ENCODE measurements at places on chromosomes 5 and 9.

DNA sequence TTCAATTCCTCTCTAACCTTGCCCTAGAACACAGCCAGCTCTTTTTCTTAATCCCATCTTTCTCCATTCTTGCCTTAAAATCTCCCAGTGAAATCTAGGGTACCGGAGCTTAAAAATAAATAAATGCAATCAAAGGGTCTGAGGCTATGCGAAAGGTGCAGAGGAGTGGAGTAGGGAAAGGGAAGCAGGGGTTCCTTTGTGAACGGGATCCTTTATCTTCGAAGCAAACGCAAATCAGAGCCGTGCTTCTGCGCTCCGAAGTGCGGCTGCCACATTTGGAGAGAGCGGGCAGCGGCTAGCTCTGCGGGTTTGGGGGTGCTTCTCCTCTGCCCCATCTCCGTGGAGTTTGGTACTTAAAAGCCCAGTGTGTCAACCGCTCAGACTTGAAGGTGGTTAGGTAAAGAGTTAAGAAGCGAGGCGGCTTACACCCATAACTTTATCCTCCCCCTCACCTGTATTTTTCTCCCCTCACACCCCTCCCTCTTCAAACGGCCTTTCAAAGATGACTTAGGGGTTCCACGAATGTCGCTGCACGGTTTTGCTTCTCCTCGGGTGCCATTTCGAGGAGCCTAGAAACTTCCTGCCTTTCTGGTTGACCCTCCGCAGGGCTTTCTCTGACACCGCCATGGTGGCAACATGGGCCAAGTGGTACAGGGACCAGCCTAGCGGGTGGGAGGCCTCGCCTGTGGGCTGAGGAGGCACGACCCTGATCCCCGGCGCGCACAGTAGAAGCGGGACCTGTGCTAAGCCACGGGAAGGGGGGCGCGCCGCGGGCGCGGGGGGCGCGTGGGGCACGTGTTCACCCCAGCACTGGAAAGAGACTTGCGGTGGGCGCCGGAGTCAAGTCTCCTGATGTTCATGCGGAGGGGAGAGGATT is 31.7 kb upstream of the NFIB start:
- no peak for DNase-seq

DNA sequence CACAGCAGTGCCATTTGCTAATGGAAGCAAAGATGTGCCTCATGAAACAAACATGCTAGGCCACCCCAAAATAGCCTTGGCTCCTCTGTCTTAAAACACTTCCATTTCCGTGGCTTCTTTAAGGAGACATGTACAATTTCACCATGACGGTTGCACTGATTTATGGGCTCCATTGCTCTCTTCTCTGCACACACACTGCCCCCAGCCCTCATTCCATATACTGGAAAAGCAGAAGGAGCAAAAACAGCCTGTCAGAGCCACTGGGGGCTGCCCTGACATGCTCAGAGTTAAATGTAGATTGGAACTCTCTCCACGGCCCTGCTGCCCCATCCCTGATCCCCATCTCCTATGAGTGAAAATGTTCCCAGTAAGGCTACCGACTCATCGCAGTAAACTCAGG is 114.8 kb downstream of the ROR2 start:
- no peak for DNase-seq

GRCh38 chr9:128470560-128470959 is 14.8 kb downstream of the ODF2 start:
- DNase-seq = peak; percentile 7

- no peak for DNase-seq
Observed at GRCh38 chr5:147045290-147045689, 166.7 kb upstream of the PPP2R2B start.

DNA sequence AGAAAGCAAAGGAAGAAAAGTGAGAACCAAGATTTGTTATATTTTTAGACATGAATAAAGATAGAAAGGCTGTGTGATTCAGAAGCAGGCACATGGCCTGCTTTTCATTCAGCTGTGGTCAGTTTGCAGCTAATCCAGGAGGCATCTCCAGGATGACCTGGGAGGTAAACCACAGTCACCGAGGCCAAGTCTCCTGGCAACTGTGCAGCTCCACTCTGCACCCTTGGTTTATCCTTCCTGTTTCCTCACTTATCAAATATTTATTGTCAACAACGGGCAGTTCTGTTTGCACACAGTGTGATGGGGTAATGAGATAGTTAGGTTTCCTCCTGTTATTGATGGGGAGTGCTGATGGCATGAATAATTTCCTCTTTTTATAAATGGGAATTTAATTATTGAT is 243.0 kb downstream of the PSAT1 start:
- DNase-seq = no peak

DNA sequence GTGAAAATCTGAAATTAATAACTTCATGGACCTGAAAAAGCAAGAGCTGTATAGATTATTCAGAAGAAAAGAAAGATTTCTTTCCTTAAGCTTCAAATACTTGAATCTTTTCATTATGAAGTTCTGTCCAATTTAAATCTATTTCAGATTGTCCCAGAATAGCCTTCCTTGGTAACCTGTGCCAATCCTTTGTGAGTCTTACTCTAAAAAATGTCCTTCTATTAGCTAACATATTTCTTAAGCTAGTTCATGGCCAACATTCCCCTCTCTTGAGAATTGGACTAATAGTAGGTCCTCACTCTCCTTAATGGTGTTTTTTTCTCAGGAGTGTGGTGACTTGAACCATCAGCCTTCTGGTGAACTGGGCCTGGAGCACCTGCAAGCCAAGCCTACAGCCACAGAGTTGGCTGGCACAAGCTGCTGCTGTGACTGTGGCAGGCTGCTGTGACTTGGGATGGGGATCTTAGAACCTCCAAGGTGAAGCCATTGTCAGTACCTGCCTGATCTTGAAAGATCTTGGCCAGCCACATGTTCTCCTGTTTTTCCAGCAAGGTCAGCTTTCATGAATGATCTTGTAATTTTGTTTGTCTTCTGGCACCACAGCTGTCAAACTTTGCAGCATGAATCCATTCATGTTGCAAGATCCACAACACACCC is 262.6 kb upstream of the MAP3K1 start:
- no peak for DNase-seq

GRCh38 chr9:94270009-94270408 is 10.9 kb downstream of the ZNF169 start:
- DNase-seq = no peak

DNA sequence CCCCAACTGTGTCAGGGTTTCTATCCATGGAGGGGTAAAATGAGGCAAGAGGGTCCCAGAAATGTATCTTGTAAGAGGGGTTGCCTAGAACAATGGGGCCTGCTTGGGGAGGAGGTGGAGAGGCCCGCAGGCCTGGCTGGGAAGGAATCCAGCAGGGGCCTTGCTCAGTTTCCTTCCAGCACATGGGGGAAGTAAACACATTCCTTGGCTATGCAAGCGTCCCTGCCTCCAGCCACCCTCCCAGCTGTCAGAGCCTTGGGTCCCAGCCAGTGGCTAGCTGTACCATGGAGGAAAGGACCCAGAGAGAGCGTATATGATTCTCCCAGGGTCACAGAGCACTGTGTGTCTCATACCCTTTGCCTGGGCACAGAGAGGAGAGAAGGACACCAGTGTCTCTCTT is 71.1 kb upstream of the IL17B start:
- DNase-seq = no peak

GRCh38 chr9:135849181-135849580 is 58.2 kb downstream of the CAMSAP1 start:
- DNase-seq = no peak

GRCh38 chr5:142492781-142493281 is 168.0 kb upstream of the SPRY4 start:
- no peak for DNase-seq

DNA sequence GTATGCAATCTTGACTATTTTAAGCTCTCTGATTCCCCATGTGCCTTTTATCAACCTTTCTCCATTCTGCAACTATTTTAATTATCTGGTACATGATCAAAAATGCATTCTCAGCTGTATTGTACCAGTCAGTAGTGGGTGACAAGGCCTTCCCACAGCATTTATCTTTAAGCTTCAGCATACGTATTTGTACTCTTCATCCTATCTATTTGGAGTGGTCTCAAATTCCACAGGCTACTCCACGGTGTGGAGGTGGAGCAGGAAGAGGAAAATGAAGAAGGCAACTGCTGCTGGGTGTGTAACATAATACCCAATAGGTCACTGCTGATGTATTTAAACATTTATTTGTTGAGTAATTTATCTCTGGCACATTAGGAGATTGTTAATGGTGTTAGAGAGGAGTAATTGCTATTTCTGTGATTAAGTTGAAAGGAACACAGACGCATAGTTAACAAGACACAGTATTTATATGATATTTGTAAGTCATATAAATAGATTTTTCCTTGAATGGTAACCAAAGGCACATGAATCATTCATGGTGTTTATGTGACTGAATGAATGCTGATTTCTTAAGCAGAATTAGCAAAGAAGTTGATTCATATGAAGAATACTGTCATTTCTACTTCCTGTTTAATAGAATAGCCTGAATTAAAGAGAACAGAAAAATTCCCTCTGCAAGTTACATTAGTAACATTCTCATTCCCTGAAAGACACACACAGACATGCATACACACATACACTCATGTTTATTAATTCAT is 153.8 kb upstream of the NR3C1 start:
- DNase-seq = peak; percentile 10

DNA sequence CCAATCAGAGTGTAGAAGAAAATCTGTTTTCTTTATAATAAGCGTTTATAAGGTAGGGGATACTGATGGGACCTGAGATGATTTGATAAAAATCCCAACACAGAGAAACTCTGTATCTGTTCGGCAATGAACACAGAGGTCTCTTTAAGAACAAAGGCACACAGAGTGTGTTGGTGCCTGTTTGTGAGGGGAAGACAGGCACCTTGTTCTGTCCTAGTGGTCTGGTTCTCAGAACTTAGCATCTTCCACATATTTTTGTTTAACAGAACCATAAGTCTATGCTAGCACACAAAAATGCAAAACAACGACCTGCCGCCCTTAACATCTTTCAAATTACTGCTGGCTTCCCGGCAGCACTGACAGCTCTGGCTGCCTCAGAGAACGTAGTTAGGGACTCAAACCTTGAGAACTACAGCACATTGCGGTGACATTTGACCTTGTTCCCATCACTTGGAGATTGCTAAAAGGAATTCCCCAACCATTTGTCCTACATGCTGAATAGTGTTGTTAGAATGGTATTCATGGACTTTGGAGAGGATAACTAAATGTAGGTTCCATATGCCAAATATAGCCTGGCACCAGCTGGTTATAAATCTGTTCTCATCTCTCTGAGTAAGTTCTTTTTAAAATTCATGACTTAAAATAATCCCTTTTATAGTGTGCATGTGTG is 871.7 kb upstream of the TYRP1 start:
- no peak for DNase-seq

- DNase-seq = no peak
Observed at GRCh38 chr5:52466113-52466512, 321.6 kb upstream of the ITGA1 start.

GRCh38 chr5:7426284-7426683 is 30.3 kb downstream of the ADCY2 start:
- DNase-seq = no peak

DNA sequence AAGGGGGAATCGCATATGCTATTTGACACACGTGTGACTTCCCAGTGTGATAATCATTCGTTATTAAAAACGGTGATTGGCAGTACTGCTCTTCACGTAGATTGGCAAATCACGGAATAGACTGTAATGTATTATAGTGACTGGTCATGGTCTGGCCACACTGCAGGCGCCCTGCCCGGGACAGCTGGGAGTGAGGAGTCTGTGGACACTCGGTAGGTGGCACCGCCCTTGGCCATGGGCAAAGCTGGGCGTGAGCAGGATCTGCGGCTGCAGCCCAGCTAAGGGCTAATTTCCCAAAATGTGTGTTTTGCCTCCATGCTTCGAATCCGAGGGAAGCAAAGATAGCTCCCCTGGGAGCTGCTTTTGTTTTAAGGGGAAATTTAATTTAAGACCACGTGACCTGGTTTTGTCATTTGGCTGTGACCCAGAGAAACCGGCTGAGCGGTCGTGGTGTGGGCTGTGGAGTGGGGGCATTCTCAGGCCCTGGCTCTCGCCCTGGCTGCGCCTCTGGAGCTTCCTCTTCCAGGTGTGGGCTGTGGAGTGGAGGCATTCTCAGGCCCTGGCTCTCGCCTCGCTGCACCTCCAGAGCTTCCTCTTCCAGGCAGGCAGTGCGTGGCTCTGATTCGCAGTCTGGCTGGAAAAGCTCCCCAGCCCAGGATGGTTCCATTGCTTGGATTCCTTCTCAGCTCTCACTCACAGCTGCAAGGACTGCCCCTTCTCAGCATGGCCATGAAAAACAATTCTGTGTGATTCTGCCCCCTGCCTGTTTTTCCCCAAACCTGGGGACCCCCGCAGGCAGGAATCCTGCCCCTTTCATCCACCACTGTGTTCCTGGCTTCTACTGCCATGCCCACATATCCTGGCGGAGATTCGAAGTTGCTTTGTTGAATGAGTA is 131.1 kb downstream of the OLFM1 start:
- no peak for DNase-seq

GRCh38 chr5:147439254-147439653 is 70.6 kb downstream of the DPYSL3 start:
- no peak for DNase-seq

GRCh38 chr9:136725612-136726011 is 13.2 kb downstream of the DIPK1B start:
- DNase-seq = no peak

DNA sequence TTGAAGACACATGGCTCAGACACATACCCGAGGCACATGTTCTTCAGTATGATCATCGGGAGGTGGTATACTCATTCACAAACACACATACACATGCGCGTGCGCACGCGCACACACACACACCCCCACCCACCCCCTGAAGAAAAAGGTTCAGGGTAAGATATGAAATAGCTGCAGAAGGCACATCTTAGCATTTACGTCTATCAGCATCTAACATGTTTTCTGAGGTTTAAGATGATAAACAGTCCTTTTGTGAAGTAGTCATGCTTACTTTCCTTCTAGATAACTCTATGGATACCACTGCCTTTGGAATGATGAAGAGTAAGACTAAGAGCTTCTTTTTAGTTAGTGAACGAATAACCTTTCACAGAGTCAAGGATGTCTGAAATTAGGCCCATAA is 105.1 kb upstream of the GNA14 start:
- DNase-seq = no peak

DNA sequence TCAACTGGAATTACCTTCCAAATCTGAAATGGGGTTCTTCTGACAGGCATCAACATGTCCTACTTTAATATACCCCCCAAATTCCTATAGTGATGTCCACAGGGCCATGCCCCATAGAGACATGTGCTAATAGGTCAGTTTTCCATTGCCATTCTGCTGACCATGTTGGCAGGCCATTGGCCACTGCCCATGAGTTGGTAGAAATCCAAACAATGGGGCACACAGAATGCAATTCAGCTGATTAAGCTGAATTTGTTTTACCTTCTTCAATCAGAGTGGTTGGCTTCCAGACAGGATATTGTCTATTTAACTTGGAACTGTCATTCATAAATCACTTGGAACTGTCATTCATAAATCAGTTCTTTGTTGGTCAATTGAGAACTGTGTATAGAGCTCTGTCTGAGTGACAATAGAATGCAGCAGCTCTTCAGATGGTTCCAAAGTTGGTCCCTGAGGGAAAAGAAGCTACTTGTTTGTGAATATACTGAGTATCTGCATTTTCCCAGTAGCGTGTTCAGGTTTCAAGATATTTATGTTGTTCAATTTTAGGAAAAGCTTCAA is 336.9 kb downstream of the DRD1 start:
- no peak for DNase-seq

- no peak for DNase-seq
Observed at GRCh38 chr5:34991486-34992238, 56.1 kb downstream of the AGXT2 start.
